Peyer's patch (tissue), 4 donors: ENCODE measurements at places on chromosomes 7 and 10. TPM values are rescaled to one million over a fixed set of nuclear protein-coding genes. Genes with fewer than 3 reads are reported as not detected.

Gene SCIN
- total RNA-seq = 197 TPM

Gene SLC16A12
- total RNA-seq = not detected

- DNase-seq = no peak
- no peaks in the 10 kb centered on the region for H3K4me1 ChIP-seq
- peaks cover 4% of the 10 kb centered on the region for H3K36me3 ChIP-seq
- no peaks in the 10 kb centered on the region for H3K27me3 ChIP-seq
- H3K4me3 ChIP-seq = no peak overlapping the region
Observed at GRCh38 chr7:66379542-66380160, 174.5 kb downstream of the TPST1 start.

Gene PLAC9
- 12.4 TPM for total RNA-seq

Gene TFR2
- 2.5 TPM for total RNA-seq

GRCh38 chr10:26983156-26983555 lies 117.1 kb downstream of the ANKRD26 start:
- no peaks in the 10 kb centered on the region for H3K36me3 ChIP-seq
- no peak for DNase-seq
- no peaks in the 10 kb centered on the region for H3K27me3 ChIP-seq
- no peaks in the 10 kb centered on the region for H3K4me1 ChIP-seq
- H3K4me3 ChIP-seq = no peak overlapping the region

DNA sequence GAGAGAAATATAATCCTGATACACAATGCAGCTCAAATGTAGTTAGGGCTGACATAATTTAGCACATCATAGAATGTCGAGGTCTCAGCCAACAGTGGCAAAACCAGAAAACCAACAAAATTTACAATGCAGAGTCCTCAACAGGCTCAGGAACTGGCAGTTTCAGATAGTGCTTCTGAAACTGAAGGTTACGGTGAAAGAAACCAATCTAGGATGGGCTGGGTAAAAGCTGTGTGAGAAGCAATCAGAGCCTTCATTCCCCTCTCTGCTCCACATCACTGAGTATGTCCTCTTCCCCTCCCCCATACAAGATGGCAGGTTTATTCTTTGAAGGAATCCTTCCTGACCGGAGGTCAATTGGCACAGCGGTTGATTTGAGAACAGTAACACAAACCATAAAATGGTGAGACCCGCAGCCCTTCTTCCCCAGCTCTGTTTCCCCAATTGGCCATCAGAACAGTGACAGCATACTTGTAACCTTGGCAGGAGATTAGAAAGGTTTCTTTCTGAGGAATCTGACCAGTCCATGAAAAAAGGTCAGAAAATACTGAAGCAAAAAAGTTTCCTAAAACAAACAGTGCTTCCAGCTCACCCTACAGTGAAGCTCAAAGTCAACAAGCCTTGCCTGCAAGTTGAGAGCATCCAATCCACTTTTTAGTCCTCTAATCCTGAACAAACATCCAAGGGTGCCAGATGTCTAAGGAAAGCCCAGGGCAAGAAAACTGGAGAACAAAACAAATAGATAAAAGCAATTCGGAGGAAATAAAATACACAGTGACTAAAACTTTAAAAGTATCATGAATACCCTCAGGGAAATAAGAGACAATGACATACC lies 53.9 kb upstream of the IL6 start:
- no peaks in the 10 kb centered on the region for H3K27me3 ChIP-seq
- no peak overlapping the region for H3K27ac ChIP-seq
- DNase-seq = no peak
- no peaks in the 10 kb centered on the region for H3K36me3 ChIP-seq

GRCh38 chr10:128660726-128661125 lies 534.5 kb upstream of the MKI67 start:
- no peaks in the 10 kb centered on the region for H3K4me1 ChIP-seq
- H3K4me3 ChIP-seq = no peak overlapping the region
- H3K27me3 ChIP-seq = no peaks in the 10 kb centered on the region
- H3K27ac ChIP-seq = no peak overlapping the region

Gene PIK3AP1
- total RNA-seq = 111 TPM

Gene ZNF273
- 9.1 TPM for total RNA-seq

- H3K36me3 ChIP-seq = no peaks in the 10 kb centered on the region
- no peaks in the 10 kb centered on the region for H3K27me3 ChIP-seq
- H3K27ac ChIP-seq = no peak overlapping the region
- no peak for DNase-seq
- H3K4me3 ChIP-seq = no peak overlapping the region
Observed at GRCh38 chr7:116601426-116601825, 70.6 kb upstream of the MET start.

- no peaks in the 10 kb centered on the region for H3K36me3 ChIP-seq
- H3K4me1 ChIP-seq = no peaks in the 10 kb centered on the region
- no peaks in the 10 kb centered on the region for H3K27me3 ChIP-seq
- H3K4me3 ChIP-seq = no peak overlapping the region
- no peak overlapping the region for H3K27ac ChIP-seq
Observed at GRCh38 chr10:51369903-51370302, 295.6 kb downstream of the PRKG1 start.

DNA sequence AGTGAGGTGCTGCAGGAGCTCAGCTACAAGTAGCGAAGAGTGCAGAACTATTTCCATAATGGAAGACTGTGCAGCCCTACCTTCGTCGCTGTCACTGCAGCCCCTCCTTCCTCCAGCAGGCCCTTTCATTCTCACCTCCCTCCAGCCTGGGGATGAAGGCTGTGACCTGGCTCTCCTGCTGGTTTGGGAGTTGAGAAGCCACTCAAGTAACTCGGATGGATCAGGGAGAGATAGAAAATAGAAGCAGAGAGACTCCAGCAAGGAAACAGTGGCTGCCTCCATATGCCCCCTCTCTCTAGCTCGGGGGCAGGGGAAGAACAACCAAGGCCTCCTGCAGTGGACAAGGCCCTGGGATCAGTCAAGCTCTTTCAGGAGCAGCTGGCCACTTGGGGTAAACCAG lies 37.4 kb upstream of the NPFFR1 start:
- H3K27me3 ChIP-seq = no peaks in the 10 kb centered on the region
- H3K4me1 ChIP-seq = peaks cover 8% of the 10 kb centered on the region
- H3K27ac ChIP-seq = no peak overlapping the region
- H3K36me3 ChIP-seq = no peaks in the 10 kb centered on the region

Gene HOGA1
- not detected for total RNA-seq

Gene RABGEF1
- total RNA-seq = 29.1 TPM

Gene GBX1
- not detected for total RNA-seq

DNA sequence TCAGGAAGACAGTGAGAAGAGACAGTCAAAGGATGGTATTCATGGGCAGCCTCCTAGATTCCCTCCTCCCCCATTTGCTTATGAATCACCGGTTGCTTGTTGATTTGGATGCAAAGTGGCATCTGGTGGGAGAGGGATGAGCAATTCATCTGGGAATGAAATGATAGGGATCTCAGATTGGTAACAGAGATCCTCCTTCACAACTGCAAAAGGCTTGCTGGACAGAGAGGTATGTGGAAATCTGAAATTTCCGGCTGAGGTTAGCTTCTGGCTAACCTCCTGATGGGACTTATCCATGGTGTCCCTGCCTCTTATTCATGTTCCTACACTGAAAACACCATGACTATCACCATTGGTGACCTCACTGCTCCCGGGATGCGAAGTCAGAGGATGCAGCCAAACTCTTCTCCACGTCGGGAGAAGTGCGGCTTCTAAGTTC lies 48.4 kb upstream of the PODXL start:
- no peaks in the 10 kb centered on the region for H3K36me3 ChIP-seq
- no peak for DNase-seq
- no peak overlapping the region for H3K4me3 ChIP-seq

DNA sequence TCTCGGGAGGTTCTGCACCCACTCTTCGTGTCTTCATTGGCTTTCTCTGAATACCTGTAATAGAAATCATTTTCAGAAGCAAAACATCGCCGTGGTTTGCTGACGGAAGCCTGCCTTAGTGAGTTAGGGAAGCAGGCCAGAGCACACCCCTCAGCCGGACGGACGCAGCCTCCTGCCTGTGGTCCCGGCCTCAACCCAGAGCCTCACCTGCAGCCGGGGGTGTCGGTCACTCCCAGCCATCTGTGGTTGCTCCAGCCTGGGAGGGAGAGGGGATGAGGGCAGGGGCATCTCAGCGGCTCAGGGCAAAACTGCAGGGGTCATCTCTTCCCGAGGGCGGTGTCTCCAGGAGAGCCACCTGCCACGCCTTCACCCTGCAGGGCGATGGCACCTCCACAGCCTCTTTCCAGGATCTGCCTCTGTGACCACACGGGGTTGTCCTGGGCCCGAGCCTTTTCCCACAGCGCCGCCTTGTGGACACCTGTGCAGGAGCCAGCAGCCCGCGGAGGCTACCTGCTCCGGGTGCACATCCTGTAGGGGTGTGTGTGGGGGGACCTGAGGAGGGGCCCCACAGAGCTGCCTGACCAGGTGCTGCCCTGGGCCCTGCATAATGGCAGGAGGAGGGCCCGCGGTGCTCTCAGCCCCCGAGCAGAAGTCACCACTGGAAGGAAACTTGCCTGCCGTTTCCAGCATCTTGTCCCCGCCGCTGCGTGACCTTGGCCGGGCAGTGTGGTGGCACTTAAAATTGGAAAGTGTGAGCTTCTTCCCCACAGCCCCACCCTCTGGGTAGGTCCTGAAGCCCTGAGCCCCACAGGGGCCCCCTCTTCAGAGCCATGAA lies 21.6 kb upstream of the AP5Z1 start:
- H3K27ac ChIP-seq = no peak overlapping the region
- no peak overlapping the region for H3K4me3 ChIP-seq
- no peaks in the 10 kb centered on the region for H3K4me1 ChIP-seq
- no peaks in the 10 kb centered on the region for H3K27me3 ChIP-seq
- peak; percentile 92 for DNase-seq

Gene NPY4R
- not detected for total RNA-seq

- peak; percentile 64 for DNase-seq
- H3K36me3 ChIP-seq = no peaks in the 10 kb centered on the region
- no peaks in the 10 kb centered on the region for H3K4me1 ChIP-seq
- no peak overlapping the region for H3K4me3 ChIP-seq
- H3K27ac ChIP-seq = no peak overlapping the region
Observed at GRCh38 chr10:124175701-124176348, 82.4 kb upstream of the CHST15 start.

DNA sequence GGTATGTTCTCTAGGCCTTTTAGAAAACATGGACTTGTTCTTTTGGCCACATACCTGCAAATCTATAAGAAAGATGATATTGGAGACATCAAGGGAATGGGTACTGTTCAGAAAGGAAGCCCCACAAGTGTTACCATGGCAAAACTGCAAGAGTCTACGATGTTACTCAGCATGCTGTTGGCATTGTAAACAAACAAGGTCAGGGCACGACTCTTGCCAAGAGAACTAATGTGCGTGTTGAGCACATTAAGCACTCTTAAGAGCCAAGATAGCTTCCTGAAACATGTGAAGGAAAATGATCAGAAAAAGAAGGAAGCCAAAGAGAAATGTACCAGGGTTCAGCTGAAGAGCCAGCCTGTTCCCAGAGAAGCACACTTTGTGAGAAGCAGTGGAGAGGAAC lies 37.1 kb downstream of the SDK1 start:
- no peak for DNase-seq
- H3K36me3 ChIP-seq = no peaks in the 10 kb centered on the region
- no peak overlapping the region for H3K4me3 ChIP-seq
- H3K4me1 ChIP-seq = no peaks in the 10 kb centered on the region

DNA sequence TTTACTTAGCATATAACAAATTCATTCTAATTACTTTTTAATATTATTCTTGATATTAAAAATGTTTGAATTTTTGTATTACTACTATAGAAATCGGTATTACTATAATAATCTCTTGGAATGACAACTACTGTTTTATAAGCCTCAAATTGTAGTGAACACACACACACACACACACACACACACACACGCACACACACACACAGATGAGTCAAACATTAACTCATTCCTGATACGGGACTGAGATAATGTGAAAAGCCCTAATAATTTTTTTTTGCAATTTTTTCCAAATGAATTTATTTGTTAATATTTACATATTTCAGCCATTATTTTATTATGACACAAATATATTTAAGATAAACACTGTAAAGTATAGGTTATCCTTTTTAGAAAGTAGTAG lies 951.2 kb upstream of the PHF14 start:
- no peaks in the 10 kb centered on the region for H3K4me1 ChIP-seq
- no peaks in the 10 kb centered on the region for H3K36me3 ChIP-seq
- H3K4me3 ChIP-seq = no peak overlapping the region
- no peak for DNase-seq
- H3K27ac ChIP-seq = no peak overlapping the region

- H3K27ac ChIP-seq = peak overlapping the region; percentile 26
- no peak overlapping the region for H3K4me3 ChIP-seq
- DNase-seq = no peak
- H3K4me1 ChIP-seq = no peaks in the 10 kb centered on the region
- no peaks in the 10 kb centered on the region for H3K27me3 ChIP-seq
Observed at GRCh38 chr7:1123715-1124114, 35.8 kb downstream of the GPER1 start.

DNA sequence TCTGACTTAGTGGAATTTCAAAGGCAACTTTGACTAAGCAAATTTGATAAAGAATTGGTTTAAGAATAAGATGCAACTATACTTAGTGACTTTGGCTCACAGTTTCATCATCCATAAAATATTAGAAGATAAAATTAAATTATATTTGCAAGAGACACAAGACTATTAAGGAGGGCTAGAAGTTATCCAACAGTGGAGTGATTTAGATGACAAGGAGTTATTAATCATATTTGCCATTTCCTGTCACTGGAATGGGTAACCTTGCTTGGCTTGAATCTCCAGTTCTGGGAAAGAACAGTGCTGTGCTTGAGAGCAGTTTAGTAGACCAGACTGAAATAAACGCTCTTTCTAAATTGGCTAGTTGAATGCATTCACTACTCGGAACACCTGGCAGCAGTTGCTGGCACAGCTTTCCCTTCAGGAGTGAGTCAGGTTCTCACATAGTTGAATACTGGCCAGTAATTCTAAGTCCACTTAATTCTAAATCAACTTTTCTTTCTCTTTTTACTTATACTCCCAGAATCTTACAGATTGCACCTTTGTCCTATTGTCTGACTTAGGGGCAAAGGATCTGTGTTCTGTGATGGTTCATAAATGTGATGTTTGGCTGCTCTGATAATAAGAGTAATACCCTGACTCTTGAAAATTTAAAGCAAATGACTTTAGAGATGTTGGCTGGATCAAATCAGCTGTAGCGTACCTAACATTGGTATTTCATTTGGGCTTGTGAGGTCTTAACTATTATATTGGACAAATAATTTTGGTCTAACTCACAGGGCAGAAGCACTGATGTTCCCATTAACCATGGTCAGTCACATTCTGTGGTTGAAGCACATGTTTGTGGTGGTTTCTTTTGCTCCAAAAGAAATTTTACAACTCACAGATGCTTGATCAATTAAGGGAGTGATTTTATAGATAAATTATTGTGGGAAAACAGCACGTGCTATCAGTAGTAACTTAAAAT lies 16.6 kb downstream of the STMP1 start:
- no peaks in the 10 kb centered on the region for H3K27me3 ChIP-seq

DNA sequence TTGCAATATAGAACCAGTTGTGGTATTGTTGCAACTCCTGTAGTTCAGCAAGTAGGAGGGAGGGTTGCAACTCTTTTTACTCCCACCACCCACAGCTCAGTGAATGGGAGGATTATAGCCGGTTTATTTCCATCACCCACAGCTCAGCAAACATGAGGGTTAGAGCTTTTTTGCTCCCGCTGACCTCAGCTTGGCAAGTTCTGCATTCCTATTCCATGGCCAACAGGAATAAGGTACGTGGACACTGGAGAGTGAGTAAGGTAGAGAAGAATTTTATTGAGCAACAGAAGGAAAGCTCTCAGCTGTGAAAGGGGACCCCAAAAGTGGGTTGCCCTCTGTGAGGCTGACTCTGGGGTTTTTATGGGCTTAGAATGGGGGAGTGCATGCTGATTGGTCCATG lies 167.1 kb upstream of the SMIM30 start:
- H3K4me3 ChIP-seq = no peak overlapping the region
- no peaks in the 10 kb centered on the region for H3K36me3 ChIP-seq
- no peaks in the 10 kb centered on the region for H3K4me1 ChIP-seq
- H3K27me3 ChIP-seq = no peaks in the 10 kb centered on the region
- no peak for DNase-seq

Gene PLEKHS1
- 129 TPM for total RNA-seq
